Activated CD8-positive, alpha-beta T cell treated with anti-CD3 and anti-CD28 coated beads, Interleukin-2, amount 10 ng/mL, durations not matched to agents 7 days and 5 days (primary cell): ENCODE measurements at places on chromosomes 4 and X. TPM values are rescaled to one million over a fixed set of nuclear protein-coding genes. Genes with fewer than 3 reads are reported as not detected.

The PCDH7 gene
- not detected for total RNA-seq

DNA sequence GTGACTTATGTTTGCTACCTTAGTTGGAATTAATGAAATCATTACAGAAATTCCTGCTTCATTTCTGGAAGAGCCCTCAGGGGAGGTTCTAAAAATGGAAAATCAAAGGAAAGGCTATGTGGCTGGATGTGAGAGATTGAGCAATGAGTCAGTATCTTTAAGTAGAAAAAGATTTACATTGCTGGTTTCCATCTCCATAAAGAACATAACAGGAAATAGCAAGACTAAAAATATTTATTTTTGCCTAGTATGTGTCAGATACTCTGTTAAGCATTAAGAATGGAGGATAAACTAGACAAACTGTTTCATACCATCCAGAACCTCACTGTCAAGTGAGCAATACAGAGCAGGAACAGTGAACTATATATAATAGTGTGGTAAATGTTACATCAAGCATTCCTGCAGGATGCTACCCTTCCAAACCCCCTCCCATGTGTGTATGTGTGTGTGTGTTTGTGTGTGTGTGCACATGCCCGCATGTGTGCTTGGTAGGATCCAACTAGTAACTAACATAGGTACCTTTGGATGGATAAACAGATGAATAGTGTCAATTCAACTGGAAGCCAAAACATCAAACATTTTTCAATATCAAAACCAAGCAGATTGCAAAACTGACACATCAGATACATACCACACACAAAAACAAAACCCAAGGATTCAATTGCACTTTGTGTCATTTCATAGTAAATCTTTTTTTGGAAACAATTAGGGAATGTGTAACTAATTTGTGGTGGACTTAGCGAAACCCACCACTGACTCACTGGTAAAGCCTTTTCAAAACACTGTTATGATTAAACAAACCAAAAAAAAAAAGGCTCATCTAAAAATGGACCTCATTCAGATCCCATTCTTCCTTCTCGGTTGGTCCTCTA, 223.4 kb downstream of the SHROOM3 start:
- H3K36me3 ChIP-seq = no peaks in the 10 kb centered on the region
- no peaks in the 10 kb centered on the region for H3K4me1 ChIP-seq
- no peak overlapping the region for H3K27ac ChIP-seq

- DNase-seq = no peak
- no peak overlapping the region for H3K27ac ChIP-seq
- no peaks in the 10 kb centered on the region for H3K4me1 ChIP-seq
- no peak overlapping the region for H3K4me3 ChIP-seq
Measured at GRCh38 chr4:7546809-7547367, 112.2 kb upstream of the PSAPL1 start.

- H3K4me1 ChIP-seq = no peaks in the 10 kb centered on the region
- DNase-seq = no peak
- H3K27ac ChIP-seq = no peak overlapping the region
- H3K4me3 ChIP-seq = no peak overlapping the region
- no peaks in the 10 kb centered on the region for H3K36me3 ChIP-seq
Measured at GRCh38 chr4:1470393-1470670, 64.1 kb upstream of the NKX1-1 start.
